Tongue (tissue), 3 donors: ENCODE measurements at places on chromosomes 16 and 17.

DNA sequence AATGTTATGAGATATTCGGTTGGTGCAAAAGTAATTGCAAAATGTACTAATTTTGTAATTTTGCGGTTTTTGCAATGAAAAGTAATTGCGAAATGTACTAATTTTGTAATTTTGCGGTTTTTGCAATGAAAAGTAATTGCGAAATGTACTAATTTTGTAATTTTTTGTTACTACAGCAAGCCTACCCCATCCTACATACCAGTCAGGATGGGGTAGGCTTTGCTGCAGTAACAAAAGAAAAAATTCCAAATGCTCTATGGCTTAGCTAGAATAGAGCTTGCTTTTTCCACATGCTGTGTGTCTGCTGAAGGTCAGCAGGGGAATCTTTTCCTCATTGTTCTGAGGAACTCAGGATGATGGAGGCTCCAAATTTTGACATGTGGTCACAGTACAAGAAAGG, 83.3 kb upstream of the GPRC5B start:
- no peak for DNase-seq

DNA sequence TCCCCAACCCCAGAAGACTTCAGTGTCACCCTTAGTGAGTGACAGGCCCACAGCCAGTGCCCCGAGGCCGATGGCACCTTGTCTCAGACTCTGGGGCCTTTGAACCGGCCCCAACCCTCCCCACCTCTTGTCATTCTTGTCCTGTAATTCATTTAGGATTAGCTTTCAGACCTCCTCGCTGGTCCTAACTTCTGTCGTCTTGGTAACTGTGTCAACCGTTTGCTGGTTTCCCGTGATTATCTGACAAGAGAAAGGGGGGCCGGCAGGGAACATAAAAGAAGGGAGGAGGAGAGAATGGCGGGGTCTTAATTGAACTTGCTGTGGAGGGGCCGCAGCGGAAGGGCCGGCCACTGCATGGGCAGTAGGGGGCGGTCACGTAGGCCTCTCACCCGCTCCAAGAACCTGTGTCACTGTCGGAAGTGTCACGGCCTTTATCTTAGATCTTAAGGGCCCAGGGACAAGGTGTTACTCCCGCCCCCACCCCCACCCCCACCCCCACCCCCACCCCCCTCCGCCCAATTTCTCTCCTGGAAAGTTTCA, 46.5 kb upstream of the GSE1 start:
- peak; percentile 34 for DNase-seq

GRCh38 chr17:4004517-4005295, 40.5 kb upstream of the ATP2A3 start:
- DNase-seq: peak; percentile 78

DNA sequence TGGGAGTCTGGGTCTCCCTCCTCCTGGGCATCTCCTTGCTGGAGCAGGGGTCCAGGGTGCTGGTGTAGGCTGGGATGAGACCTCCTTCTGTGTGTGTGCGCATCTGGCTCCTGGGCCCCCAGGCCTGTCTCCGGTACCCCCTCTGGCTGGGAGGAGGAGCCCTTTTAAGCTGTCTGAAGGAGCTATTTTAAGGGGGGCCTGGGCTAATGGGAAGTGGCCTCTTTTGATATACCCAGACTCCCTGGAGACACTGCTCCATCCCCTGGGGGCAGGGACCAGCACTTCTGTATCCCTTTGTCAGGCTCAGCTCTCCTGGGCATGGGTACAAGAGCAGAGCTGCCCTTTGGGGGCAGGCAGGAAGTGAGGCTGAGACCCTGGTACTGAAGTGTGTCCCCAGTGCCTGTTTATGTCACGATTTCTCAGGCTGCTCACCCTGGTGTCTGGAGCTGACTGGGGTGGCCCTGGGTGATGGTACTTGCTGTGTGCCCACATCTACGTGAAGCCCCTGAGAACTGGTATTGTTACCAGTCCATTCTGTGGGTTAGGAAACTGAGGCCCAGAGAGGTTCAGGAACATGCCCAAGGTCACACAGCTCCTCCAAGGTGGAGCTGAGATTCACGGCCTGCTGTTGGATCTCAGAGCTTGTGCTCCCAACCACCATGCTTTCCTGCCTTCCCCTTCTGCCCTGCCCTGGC, 6.5 kb downstream of the ADCY7 start:
- DNase-seq: no peak

- no peak for DNase-seq
Observed at GRCh38 chr17:61491981-61492380, 39.8 kb downstream of the TBX4 start.

DNA sequence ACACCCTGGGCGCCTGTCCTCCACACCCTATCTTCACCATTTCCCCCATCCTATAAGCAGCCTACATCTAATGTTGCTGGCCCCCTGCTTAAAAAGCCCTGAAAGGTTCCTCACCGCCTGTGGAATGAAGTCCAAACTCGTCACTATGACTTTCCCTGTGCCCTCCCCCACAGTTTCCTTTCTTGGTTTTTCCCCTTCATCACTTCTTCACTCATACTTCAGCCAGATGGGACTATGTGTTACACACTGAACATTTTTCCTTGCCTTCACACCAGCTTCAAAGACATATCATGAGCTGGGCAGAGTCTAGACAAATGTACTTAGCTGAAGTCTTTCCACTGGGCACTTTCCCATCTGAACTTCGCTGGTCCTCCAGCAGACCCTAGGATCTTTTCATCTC, 1.5 kb upstream of the MARCHF10 start:
- DNase-seq: no peak

- DNase-seq: peak; percentile 50
Observed at GRCh38 chr16:11101695-11102522, 154.1 kb downstream of the SOCS1 start.

GRCh38 chr17:45794840-45795239, 10.7 kb downstream of the CRHR1 start:
- DNase-seq: no peak

GRCh38 chr17:81383504-81384421, 11.5 kb upstream of the BAHCC1 start:
- DNase-seq: no peak

DNA sequence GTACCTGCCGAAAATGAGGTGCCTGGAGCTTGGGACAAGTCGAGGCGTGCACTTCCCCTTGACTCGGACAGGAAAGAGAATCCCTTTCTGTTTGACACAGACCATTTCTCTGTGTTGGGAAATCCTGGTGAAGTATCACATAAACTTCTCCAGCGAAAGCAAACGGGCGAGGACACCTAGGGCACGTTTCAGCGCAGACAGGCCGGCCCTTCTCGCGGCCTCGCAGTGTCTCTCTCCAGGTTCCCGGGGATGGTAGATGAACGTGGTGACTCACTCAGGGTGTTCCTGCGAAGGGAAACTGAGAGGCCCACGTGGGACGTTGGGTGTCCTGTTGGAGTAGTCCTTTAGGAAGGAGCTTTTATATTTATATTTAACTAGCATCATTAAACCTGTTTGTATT, 36.3 kb upstream of the ZNF750 start:
- no peak for DNase-seq

GRCh38 chr16:84107921-84108320, 8.8 kb downstream of the MBTPS1 start:
- DNase-seq: no peak

- DNase-seq: no peak
Observed at GRCh38 chr16:72481419-72481818, 309.5 kb upstream of the PMFBP1 start.

DNA sequence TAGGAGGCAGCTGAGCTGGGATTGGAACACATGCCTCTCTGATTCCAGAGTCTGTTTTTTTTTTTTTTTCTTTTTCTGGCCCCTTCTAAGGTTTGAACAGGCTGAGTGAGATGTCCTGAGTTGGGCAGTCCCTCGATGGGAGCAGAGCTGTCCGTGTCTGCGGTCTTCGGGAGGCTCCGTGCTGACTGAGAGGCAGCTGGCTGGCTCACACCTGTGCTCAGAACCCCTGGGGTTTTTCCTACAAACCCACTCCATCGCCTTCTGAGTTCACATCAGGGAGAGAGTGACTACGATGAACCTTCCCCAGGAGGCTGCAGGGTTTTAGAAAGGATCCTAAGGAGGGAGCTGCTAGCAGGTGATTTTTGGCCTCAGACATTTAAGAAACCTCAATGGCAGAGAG, 92.5 kb downstream of the IRF8 start:
- no peak for DNase-seq

GRCh38 chr17:75390982-75391381, 14.5 kb downstream of the GRB2 start:
- no peak for DNase-seq

DNA sequence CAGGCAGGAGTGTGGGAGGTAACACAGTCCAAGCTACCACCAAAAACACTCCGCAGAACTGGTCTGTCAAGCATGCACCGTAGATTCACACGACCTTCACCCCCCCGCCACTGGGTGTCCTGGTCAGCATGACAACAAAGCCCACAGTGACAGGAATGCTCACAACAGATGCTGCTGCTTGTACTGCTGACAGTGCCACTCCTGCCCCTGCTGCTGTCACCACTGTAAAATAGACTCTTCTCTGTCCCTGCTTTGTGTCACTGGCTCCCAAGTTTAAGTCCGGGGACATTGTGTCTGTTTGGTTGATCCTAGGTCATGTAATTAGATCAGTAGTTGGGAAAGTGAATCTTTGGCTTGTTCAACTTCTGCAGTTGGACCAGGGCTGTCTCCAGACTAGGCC, 7.0 kb upstream of the ODF4 start:
- DNase-seq: peak; percentile 62

DNA sequence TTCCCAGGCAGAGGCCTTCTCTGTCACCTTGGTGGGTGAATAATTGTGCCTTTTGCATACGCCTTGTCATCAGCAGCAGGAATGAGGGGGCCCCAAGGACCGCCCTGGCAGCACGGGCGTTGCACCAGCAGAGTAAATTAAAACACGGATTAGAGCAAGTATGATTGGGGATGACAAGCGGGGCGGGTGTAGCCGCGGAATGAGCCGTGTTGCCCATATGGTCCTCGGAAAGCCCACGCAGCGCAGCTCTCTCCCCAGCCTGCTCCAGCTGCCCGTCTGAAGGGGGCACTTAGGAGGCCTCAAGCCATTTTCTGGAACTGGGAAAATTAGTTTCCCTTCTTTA, 299.4 kb upstream of the IRX3 start:
- peak; percentile 79 for DNase-seq

DNA sequence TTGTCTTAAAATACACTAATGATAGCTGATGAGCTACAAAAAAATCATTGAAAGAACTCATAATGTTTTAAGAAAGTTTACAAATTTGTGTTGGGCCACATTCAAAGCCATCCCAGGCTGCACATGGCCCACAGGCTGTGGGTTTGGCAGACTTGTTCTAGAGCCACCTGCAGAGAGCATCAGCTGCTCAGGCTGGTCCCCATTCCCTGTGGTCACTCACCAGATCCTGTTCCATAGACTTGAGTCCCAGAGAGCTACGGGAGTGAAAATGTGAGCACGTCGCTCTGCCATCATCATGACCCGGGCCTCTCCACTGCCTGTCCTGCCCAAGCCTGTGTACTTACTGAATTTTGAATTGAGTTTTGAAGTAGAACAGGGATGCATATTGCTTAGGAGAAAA, 6.9 kb downstream of the SLC26A11 start:
- no peak for DNase-seq

- peak; percentile 56 for DNase-seq
Observed at GRCh38 chr17:63772801-63773271, 561 bp downstream of the CCDC47 start.

- peak; percentile 37 for DNase-seq
Observed at GRCh38 chr16:1770328-1771187, 785 bp downstream of the NME3 start.

GRCh38 chr16:23504076-23504452, 6.2 kb downstream of the GGA2 start:
- DNase-seq: peak; percentile 22

DNA sequence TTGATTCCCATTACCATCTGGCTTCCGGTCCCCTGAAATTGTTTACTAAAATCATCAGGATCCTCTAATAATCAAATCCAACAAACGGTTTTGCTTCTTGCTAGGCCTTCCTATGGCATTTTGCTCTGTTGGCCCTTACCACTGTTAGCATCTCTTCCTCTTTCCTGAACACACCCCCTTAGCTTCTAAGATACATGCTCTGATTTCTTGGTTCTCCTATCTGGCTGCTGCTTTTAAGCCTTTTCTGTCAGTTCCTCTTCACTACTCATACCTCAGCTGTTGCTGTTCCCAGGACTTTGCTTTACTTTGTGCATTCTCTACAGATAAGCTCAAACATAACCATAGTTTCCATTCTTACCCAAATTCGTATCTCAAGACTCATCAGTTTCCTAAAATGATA, 11.4 kb downstream of the CAPNS2 start:
- DNase-seq: no peak

DNA sequence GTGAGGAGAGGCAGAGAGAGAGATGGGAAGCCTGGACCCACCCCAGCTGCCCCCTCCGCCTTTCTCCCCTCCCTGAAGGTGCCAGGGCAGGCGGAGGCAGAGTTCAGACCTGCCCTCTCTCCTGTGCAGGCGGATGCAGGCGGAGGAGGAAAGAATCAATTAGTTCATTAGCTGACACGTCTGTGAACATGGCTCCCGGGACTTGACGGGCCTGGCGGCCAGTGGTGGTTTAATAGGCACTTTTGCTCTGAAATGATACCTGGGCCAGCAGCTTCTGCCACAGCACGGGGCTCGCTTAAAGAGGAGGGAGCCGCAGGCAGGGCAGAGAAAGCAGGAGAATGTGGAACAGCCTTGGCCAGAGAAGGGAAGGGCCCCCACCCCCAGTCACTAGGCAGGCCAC, 98.1 kb downstream of the SDK2 start:
- no peak for DNase-seq

DNA sequence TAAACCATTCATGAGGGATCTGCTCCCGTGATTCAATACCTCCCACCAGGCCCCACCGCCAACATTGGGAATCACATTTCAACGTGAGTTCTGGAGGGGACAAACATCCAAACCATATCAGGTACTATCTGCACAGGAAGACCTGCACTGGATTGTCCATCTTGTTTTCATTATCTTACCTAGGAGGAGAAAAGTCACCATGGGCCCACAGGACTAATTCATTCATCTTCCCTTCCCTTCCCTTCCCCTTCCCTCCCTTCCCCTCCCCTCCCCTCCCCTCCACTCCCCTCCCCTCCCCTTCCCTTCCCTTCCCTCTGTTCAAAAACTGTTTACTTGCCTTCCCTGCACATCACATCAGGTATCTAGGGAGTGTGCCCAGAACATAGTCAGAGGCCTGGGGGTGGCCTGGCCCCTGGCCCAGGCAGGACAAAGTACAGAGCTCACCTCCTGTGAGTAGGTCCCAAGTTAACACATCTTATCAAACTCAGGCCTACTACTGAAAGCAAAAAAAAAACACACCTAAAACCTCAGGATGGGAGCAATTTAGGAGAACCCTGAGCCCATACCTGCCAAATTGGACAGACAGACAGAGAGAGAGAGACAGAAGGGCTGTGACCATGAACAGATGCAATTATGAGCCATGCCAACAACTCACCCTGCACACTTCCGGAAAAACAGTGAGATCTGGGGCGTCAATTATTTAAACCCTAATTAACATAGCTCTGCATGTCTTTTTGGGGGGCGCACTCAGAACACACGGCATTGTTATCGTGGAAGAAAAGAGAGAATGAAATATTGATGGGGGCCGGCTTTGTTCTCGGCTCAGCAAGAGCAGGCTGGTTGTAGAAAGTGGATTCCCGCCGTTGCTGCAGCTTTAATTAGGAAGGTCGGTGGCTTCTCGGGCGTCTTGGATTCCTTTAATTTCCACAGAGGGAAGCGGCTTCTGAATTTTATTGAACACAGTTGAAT, 151.2 kb downstream of the IRX5 start:
- DNase-seq: no peak
